ENCODE measurements at places on chromosomes 12 and 14. TPM values are rescaled to one million over a fixed set of nuclear protein-coding genes. Genes with fewer than 3 reads are reported as not detected.

The B3GNT4 gene
- 3.4 TPM for total RNA-seq

The DHRS4 gene
- total RNA-seq, result 42.4 TPM

The NFATC4 gene
- 29.6 TPM for total RNA-seq

The PTPN21 gene
- 4.9 TPM for total RNA-seq

The SRRM4 gene
- not detected for total RNA-seq
